Stimulated activated CD4-positive, alpha-beta T cell treated with anti-CD3 and anti-CD28 coated beads, Interleukin-1b, Interleukin-23, amount 100 ng/mL, for 1 hour (primary cell): ENCODE measurements at places on chromosomes 12 and 14.

GRCh38 chr12:18153826-18154225 is 63.8 kb upstream of the RERGL start:
- no peak for DNase-seq

DNA sequence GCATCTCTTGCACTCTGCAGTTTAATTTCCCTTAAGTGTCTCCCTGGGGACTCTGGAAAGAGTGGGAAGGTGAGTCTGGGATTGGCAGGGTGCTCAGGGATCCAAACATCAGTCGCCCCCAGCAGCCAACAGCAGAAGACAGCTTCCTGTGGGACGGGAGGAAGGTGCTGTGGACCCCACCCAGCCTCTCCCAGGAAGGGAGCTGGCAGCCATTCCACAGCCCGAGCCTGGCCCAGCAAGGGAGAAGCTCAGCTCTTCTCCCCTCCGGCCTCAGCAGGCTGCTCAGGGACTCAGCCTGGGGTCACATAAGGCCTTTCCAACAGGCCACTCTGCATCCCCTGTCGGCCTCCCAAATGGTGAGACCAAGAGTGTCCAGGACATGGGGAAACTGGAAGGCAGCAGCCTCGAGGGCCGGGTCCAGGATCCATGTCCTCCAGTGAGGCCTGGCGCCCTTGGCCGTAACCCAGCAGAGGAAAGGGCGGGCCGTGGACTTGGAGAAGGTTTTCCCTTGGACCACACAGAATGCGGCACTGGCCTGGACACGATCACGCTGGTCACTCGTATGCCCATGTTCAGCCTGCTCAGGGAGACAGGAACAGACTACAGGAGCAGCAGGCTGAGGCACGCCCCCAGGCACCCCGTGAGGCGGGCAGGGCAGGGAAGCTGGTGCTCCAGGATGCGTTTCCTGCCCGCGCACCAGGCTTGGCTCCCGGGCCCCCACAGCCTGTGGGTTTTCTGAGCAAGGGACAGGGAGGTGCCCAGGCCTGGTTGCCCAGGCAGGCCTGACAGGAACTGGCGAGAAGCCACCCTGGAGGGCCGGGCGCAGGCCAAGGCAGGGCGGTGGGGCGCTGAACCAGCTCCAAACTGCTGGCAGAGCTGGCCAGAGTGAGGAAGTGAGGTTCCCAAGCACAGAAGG is 3.5 kb downstream of the XRCC3 start:
- no peak for DNase-seq

DNA sequence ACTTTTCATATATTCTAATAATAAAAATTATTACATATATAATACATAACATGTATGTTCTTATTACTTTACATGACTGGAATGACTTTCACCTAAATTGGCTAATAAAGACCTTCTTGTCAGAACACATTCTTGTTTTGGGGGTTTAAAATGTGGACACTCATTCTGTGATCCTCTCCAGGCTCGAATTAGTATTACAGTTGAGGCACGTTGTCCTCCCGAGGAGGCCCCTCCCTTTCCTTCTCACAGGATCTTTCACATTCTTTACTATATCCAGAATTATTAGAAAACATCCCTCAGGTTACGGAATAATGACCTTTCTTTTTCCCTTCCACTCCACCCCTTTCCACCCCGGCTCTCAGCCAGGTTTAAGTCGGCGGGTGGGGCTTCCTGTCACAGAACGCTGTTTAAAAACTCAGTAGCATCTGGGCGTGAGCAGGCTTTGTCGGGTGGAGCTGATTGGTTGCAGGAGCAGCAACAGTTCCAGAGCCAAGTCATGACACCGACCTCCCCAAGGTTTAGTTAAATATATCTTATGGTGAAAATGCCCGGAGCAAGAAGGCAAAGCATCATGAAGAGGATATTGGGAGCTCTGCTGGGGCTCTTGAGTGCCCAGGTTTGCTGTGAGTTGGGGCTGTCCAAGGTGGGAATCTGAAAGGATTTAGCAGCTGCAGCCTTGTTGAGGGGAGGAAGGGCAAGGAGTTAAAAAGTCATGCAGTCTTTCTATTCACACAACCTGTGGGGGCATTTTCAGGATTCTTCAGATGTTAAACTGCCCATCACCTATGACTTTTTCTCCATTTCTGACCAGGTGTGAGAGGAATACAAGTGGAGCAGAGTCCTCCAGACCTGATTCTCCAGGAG is 396.7 kb upstream of the OR4E1 start:
- no peak for DNase-seq

DNA sequence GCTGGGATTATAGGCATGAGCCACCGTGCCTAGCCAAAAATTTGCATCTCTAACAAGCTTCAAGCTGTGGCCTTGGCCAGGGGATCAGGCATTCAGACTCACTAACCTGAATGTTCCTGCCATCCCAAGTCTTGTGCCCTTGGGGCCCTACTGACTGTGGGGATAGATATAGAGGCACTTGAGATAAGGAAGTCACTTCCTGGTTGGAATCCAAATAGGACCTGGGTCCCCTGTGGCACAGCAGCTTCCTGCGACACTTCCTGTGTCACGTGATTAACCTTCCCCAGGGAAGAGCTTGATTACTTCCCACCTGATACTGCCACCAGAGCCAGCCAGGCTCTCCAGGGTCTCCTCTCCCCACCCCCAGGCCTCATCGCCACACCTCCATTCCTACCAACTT is 128.2 kb downstream of the BCL11B start:
- no peak for DNase-seq

DNA sequence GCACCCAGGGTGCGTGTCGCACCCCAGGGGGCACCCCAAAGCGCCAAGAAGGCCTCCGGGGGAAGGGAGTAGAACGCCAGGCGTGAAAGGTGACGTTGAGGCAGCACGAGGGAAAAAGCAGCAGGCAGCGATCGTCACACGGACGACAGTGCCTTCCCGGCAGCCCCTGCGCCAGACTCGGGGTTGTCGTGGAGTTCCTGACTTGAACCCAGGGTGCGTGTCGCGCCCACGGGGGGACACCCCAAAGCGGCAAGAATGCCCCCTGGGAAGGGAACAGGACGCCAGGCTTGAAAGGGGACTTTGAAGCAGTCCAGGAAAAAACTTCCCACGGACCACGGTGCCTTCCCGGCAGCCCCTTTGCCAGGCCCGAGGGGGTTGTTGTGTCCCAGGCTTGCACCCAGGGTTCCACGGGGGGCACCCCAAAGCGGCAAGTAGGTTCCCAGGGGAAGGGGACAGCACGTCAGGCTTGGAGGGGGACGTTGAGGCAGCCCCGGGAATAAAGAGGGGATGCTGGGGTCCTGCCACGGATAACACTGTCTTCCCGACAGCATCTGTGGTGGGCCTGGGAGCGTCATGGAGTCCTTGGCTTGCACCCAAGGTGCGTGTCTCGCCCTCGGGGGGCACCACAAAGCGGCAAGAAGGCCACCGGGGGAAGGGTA is 159.2 kb upstream of the ALG10B start:
- no peak for DNase-seq

DNA sequence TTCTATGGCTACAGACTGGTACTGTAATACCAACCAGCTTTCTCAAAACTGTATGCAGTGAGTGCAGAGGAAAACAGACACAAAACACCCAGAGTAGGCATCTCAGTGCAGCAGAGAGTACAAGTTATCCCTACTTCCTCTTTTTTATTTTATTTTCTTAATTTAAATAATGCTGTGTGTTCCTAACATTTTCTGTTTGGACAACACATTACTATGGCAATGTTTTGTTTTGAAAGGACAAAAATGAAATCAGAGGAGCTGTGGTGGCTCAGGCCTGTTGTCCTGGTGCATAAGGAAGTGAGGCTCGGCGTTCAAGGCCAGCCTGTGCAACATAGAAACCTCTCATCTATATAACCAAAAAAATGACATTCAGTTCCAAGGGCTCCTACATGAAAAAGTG is 33.7 kb upstream of the SELPLG start:
- DNase-seq: no peak

DNA sequence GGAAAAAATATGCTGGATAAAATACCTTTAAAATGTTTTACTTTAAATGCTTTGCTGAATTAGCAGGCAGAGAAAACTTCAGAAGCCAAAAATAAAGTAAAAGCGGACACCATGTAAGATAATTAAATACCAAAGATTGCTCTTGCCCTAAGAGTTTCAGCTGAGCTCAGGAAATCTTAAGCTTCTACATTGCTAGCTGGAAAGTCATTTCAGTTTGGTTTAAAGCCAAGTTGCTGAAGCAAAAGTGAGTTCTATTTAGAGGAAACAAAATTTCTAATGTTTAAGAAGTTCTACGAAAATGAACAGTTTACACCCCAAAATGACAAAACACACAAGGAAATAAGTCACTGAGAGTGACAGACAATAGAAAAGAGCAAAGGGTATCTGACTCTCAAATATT is 310.0 kb downstream of the ADAMTS20 start:
- no peak for DNase-seq

- DNase-seq: no peak
These were observed 53.9 kb downstream of the ETV6 start for GRCh38 chr12:11703378-11703777.

DNA sequence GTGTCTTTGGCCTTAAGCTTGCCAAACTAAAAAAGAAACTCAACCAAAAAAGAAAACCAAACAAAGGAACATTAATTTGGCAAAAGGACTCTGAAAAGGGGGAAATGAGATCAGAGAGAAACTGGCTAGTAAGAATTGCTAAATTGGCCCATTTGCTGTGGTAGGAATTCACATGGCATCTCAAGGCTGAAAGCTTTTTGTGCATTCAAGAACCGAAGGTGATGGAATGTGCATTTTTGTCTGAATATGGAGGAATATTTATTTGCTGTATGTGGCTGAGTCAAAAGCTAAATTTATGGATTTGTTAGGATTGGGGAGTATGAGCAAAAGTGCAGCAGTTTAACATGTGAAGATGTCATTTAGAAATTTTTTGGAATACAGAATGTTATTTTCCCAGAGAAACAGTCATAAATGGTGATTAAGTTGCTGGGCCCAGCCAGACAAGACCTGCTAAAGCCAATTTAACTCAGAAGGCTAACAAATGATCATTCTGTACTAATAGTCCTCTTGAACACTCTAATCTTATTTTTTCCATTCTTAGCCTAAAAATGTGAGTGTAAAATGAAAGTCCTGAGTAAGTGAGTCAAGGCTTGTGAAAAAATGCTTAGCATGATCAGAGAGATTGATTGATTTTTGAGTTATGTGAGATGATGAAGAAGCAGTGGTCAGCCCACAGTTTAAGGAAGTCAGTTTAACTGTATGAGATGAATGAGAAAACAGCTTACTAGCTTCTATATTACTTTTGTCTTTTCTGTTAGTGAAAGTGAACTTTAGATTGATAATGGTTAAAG is 94.1 kb downstream of the ANO6 start:
- no peak for DNase-seq

DNA sequence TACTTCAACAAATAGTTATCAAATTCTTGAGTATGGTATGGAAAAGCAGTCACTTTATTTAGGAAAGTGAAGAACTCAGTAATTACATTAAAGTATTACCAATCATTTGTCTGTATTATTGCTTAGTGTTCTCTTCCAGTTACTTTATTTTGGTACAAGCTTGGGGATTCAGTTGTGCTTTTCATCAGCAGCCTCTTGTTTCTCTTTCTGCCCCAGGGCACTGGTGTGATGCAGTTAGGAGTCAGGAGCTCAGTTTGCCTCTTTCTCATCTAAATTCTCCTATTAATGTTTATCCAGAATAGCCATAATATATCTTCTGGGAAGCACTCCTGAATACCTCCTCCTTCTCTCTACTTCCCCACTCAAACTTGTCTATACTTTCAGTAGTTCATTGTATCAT is 25.7 kb downstream of the PMCH start:
- DNase-seq: no peak

DNA sequence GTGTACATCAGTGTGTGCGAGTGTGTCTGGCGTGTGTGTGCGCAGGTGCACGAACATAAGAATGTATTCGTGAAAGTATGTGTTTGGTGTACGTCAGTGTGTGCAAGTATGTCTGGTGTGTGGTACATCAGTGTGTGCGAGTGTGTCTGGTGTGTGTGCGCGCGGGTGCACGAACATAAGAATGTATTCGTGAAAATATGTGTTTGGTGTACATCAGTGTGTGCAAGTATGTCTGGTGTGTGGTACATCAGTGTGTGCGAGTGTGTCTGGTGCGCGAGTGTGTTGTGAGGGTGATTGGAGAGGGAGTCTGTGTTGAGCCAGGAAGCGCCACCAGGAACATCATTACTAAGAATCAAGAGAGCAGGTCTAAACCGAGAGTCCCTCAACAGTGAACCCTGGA is 143.8 kb downstream of the BCL11B start:
- DNase-seq: no peak

GRCh38 chr12:46386877-46387629 is 14.5 kb upstream of the SLC38A2 start:
- no peak for DNase-seq

DNA sequence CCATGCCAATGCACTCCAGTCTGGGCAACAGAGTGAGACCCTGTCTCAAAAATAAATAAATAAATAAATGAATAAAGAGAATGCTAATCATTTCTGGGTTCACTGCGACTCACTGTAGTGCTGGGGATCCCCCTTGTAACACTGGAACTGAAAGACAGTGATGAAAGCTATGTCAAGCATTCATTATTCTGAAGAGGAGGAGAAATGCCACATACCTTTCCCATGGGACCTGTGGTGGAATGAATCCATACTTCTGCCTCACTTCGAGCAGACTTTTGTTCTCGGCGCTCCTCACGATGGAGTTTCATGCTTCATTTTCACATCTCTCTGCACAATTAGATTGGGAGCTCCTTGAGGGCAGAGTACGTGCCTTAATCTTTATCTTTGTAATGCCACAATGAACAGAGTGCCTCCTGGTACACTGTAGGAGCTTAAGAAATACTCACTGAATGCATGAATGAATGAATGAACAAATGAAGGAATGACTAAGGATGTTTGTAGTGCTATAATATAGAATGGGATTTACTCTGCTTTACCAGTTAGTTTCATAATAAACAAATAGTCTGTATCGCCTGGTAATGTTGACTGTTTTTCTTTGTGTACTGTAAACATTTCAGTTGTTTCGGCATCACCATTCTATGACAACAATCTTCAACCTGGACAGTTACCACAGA is 45.8 kb downstream of the DRAM1 start:
- no peak for DNase-seq

GRCh38 chr12:89919241-89919906 is 210.7 kb upstream of the ATP2B1 start:
- DNase-seq: no peak

DNA sequence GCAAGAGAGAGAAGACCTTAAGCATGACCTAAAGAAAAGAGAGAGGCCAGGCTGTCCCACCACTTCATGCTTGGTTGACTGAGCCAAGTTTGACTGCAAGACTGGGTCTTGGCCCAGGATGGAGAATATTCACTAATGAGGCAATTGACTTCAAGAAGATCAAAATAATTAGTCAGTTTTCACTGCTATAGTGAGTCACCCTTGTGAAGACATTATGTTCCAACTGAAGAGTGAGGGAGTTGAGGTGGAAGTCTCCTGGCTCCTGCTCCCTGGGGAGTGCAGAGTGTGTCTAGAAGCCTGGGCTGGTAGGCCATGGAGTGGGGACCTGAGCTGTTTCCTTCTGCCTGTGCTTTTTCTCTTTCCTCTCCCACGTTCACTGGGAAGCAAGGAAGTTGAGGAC is 117.6 kb downstream of the CACNA1C start:
- DNase-seq: no peak

DNA sequence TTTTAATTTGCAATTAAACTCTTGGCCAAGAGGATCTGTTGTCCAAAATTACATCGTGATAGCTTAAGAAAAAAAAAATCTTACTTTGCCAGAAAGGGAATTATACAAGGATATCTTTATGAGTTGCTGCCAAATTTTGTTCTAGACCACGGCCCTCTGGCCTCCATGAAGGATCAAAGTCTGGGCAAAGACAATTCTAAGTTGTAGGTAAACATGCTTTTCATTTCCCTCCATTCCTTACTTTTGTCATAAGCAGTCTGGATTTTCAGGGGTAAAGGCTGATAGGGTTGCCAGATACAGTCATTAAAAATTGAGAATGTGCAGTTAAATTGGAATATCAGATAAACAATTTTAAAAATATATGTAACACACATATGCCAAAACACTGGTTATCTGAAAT is 135.1 kb downstream of the MON2 start:
- no peak for DNase-seq
